ENCODE measurements at places on chromosomes 7 and 10.

DNA sequence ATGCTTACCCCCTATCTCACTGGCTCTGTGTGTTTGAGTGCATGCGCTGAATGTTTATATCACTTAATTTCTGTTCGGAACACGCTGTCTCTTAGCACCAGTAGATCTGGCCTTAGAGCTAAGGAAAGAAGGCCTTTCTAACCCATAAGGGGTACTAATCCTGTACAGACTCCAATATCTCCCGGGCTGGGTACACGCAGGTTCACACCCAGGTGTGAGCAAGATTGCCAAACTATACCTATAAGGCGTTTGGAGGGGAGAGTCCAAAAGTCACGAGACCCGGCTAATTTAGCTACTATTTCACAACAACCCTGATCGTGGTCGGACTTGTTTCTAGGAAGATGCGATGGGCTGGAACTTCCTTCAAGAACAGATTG, 727 bp upstream of the PDSS1 start:
- DNase-seq = no peak

DNA sequence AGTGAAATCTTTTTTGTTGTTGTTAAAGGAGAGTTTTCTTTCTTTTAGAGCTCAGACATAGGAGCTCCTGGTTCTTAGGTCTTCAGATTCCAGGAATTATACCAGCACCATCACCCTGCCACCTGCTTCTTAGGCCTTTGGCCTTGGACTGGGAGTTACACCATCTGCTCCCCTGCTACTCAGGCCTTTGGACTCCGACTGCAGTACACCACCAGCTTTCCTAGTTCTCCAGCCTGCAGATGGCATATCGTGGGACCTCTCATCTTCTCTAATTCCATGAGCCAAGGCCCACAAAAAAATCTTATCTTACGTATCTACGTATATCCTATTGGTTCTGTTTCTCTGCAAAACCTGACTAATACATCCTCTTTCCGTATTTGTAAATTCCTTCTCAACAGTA, 5.1 kb upstream of the TACC2 start:
- no peak for DNase-seq

DNA sequence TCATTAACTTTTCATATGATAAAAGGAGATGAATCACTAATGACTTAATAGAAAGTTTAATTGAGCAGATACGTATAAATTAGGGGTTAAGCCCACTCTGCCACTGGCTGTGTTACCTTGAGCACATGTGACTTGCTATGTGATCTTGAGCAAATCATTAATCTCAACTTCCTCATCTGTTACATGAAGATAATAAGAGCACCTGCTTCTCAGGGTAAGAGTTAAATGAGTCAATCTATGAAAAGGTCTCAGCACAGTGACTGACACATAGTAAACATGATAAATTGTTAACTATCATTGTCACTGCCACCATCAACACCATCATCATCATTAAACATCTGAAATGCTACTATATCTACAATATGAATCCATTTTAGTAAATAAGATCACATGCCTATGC, 110.8 kb downstream of the TPK1 start:
- peak; percentile 7 for DNase-seq

- no peak for DNase-seq
These were observed 1209.8 kb upstream of the CELF2 start for GRCh38 chr10:9807846-9808245.

GRCh38 chr7:121180436-121181063, 148.2 kb upstream of the WNT16 start:
- peak; percentile 18 for DNase-seq

GRCh38 chr10:113088194-113088593, 138.1 kb downstream of the TCF7L2 start:
- no peak for DNase-seq

GRCh38 chr10:86289577-86289868, 77.1 kb downstream of the GRID1 start:
- no peak for DNase-seq

- DNase-seq = no peak
These were observed 30.1 kb upstream of the PTPRN2 start for GRCh38 chr7:158617737-158618128.

- peak; percentile 52 for DNase-seq
These were observed 67.9 kb upstream of the PRKCQ start for GRCh38 chr10:6647811-6648526.

GRCh38 chr7:99019523-99020412, 124.1 kb downstream of the SMURF1 start:
- no peak for DNase-seq

- no peak for DNase-seq
These were observed 6.6 kb downstream of the SYNPO2L start for GRCh38 chr10:73648975-73649829.

DNA sequence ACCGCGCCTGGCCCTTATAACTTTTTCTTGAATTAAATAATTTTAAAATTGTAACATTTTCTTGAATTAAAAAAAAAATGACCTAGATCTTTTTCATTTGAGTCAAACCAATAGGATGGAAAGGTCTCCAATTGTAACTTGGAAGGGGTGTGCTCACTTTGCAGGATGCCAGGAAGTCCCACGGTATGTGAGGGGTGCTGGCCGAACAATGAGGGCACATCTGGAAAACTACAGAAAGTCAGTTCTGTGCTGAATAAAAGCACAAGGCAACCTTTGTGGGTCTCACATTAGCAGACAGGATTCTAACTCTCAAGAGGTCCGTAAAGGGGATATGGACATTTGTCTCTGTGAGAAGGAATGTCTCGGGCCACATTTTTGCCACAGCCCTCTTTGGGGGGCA, 52.8 kb upstream of the PDLIM1 start:
- DNase-seq = no peak

- no peak for DNase-seq
These were observed 112.7 kb upstream of the KIAA1217 start for GRCh38 chr10:24096281-24096680.

GRCh38 chr10:89203237-89203636, 3.9 kb downstream of the CH25H start:
- DNase-seq = no peak

GRCh38 chr10:125039354-125039769, 97.4 kb downstream of the ZRANB1 start:
- DNase-seq = no peak

DNA sequence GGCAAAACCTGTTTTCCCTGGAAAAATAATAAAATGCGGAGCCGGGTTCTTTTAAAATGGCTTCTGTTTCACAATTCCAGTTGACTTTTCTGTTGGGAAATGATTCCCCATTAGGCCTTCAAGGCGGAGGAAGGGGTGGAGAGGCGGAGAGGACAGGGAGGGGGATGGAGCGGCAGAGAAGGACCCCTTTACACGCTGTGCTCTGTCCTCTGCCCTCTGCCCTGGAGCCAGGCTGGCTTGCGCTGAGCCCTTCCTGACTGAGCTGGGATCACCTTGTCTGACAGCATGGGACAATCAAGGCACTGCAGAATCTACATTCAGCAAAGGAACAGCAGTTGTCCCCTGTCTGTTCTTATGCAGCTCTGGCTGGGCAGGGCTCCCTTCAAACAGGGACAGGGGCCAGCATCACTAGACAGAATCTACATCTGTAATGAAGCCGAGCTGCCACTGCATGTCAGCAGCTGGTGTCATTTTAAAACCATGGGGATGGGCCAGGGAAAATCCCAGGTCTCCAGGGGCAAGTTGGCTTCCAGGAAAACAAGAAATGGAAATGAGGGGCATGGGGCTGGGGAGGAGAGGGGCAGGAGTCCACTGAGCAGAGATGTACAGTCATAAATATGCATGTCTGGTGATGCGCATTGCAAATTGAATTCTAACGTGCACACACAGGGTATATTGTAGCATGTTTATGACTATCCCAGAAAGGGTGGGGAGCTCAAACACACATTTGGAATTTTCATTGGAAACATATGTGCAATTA, 120.0 kb downstream of the MKX start:
- DNase-seq = no peak

GRCh38 chr10:73529089-73529832, 33.4 kb upstream of the PPP3CB start:
- peak; percentile 60 for DNase-seq

- no peak for DNase-seq
These were observed 31.7 kb downstream of the ASB4 start for GRCh38 chr7:95517458-95517857.

DNA sequence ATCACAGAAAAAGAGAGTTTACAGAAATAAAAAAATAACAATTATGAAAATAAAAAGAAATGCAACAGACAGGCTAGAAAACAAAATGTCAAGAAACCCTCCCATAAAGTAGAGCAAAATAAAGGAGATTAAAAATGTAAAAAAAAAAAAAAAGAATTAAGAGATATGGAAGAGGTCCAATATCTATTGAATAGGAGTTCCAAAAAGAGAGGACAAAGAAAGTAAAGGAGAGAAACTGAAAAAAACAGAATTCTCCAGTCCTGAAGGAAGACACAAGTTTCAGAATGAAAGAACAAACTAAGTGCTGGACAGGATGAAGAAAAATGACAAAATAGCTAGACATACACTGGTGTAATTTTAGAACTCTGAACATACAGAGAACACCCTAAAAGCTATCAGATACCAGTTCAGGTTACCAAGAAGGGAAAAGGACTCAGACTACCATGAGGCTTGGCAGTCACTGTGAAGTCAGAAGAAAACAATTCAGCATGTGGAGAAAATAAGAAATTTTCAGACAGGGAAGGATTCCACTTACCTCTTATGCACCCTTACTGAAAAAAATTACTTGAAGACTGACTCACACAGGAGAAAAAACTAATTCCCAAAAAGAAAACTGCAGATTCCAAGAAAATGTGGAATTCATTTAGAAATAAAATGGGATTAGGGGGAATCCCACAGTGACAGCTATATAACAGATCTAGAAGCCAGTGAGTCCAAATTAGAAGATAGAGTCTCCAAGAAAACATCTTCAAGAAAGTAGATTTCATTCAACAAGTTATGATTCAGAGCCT, 40.4 kb upstream of the ABLIM1 start:
- DNase-seq = no peak

DNA sequence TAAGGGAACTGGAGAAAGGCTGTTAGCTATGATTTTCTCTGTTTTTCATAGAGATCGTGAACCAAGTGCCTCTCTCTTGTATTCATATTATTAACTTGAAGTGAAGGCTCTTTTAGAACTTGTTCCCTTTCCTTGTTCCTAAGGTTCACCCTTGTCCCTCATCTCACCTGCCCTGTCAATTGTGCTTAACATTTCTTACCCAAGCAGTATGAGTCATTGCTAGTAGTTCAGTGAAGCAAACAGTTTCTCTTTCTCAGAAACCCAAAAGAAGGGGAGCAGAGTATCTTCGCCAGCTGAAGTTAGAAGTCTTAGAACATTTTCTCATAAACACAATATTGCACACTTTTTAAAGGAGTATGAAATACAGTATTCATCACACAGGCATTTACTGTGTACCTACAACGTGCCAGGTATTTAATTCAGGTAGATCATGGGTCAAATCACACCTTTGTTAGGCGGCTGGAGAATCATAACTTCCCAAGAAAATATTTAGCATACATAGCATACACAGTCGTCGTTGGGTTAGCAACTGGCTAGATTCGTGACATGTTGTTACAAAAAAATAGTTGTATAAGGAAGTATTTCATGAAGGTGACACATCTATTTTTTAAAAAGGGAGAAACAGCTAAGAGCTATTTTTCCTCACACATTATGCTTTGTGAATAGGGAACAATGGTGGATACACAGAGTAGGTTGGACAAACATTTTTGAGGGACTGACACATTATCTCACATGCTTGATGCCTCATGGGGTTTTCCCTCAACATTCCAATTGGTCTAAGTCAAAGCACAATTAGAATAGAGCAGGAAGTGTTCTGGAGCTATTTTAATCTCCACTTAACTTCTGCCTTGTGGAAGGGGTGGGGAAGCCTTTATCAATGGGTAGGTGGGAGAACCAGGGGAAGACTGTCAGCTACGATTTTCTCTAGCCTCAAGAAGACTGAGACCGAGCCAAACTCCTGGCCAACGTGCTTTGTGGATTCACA, 13.2 kb downstream of the HDAC9 start:
- DNase-seq = no peak

DNA sequence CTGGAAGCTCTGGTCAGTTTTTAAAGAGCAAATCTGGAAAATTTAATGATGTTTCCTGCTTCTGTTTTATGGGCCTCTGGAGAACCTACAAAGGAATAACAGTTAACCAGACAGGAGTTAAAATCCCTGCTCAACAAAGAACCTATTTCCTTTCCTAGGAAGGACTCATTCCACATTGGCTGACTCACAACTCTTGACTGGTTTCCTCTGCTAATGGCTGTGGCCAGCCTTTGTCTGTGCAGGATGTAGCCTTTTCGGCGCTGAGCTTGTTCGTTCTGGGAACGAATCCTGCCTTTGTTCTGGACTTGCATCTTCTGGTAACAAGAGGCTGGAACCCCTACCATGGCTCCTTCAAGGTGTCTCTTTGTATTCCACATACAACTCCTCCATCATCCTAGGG, 112.8 kb upstream of the PDCD4 start:
- no peak for DNase-seq

GRCh38 chr7:27248911-27249723, 6.5 kb downstream of the EVX1 start:
- DNase-seq = no peak

- DNase-seq = no peak
These were observed 349.3 kb upstream of the SEMA3D start for GRCh38 chr7:85535974-85536729.

DNA sequence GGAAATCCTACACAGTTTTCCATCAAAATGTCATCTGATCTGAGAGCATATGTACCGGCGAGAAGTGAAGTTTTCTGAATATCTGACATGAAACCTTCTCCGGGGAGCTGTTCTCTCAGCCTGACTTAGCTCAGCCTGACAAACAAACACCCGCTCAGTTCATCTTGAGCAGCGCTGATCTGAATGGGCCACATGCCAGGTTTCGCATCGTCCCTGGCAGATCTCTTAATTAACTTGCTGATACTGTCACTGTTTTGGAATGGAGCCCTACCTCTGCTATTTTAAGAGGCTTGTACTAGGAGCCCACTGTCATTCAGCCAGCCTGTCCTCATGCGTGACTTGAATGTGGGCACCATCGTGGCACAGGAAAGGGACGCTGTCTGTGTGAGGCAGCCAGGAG, 109.2 kb downstream of the STRA8 start:
- no peak for DNase-seq

DNA sequence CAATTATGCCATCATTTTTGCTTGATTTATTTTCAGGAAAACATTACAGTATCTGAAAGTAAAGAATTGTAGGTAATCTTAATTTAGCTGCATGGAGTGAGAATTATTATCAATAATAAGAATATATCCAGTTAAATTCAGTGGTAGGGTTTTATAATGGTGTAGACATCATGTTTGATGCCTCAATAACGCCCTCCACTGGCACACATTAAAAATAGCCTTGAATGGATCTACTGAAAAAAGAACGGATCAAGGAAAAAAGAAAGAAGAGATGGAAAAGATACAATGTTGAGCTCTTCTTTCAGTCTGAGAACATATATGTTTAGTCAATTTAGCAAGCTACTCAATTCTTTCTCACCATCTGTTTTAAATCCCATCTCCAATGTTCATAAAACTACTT, 319.2 kb downstream of the CDC14C start:
- DNase-seq = no peak
